ENCODE measurements at places on chromosomes 11 and 22.

DNA sequence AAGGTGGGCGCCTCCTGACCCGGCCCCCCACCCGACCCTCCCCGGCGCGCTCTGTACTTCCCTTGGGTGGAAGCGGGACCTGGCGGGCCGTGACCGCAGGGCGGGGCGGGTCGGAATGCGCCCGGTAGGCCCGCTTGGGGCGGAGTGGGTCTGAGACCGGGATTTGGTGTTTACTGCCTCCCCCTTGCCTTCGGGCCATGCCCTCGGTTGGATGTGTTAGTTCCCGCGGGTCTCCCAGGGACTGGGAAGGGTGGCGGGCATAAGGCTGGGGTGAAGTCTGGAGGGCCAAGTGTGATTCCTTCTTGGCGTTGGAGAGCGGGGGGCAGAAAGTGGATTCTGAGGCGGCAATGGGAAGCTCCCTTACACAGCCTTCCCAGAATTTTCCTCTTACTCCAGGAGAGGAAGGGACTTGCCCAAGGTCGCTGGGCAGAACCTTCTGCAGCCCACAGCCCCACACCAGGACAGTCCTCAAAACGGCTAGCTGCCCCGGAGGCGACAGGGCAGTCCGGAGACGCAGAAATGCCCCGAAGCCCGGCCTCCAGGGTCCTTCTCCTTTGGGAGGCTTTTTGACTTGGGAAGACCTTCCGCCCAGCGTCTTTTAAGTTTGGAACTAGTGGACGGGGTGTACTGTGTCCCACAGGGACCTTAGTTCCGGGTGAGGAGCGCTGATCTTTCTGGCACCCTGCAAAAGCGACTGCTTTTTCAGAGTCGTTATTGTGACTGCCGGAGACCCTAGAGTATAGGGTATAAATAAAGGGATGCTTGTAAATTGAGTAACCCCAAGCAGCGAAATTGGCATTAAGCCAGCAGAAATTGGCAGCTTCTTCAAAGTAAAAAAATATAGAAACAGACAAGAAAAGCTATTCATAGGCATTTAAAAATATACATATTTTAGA lies 647 bp downstream of the SWAP70 start:
- H3K27me3 ChIP-seq: no peaks in the 10 kb centered on the region
- no peaks in the 10 kb centered on the region for H3K36me3 ChIP-seq
- peak overlapping the region; percentile 93 for H3K4me3 ChIP-seq
- peak overlapping the region; percentile 14 for H3K27ac ChIP-seq

DNA sequence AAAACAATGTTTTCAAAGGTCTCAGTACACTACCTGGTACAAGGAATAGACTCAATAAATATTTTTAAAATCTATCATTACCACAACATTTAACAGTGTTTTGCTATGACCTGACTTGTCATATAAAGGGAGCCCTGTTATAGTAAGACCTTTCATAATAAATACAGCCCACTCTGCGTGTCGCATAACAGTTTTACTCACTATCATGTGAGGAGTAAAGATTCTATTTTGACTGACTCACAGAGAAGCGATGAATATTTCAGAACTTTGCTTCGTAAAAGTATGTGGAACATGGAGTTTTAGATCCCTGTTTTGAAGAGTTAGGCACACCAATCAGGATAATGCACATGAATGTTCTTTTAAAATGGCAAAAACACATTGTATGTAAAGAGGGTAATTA lies 531.2 kb downstream of the KCNA4 start:
- H3K27ac ChIP-seq: no peak overlapping the region
- no peaks in the 10 kb centered on the region for H3K4me1 ChIP-seq
- no peak for DNase-seq
- no peak overlapping the region for H3K4me3 ChIP-seq

GRCh38 chr11:113681282-113681681 lies 24.8 kb downstream of the TMPRSS5 start:
- H3K27me3 ChIP-seq: no peaks in the 10 kb centered on the region
- no peaks in the 10 kb centered on the region for H3K36me3 ChIP-seq
- peaks cover 4% of the 10 kb centered on the region for H3K4me1 ChIP-seq

DNA sequence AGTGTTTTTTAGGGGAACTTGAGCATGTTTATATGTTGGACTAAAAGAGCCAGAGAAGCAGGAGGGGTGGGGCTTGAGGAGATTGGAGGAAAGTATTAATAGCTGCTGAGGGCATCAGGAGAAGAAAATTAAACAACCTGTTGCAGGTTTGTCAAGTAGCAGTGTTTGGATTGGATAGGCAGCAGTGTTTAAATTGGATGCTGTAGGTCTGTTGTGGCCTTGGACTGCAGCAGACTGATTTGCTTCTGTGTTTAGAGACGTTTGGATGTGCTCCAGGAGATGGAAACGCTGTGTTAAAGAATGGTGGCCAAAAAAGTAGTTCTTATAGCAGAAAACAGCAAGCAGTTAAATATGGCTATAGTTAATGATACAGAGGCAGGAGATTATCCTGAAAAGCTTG lies 5.7 kb downstream of the EIF3L start:
- no peak overlapping the region for H3K27ac ChIP-seq
- no peaks in the 10 kb centered on the region for H3K27me3 ChIP-seq
- H3K4me3 ChIP-seq: no peak overlapping the region
- no peaks in the 10 kb centered on the region for H3K4me1 ChIP-seq
- H3K36me3 ChIP-seq: peaks cover 38% of the 10 kb centered on the region
- no peak for DNase-seq
